ENCODE measurements at places on chromosomes 6 and 20.

DNA sequence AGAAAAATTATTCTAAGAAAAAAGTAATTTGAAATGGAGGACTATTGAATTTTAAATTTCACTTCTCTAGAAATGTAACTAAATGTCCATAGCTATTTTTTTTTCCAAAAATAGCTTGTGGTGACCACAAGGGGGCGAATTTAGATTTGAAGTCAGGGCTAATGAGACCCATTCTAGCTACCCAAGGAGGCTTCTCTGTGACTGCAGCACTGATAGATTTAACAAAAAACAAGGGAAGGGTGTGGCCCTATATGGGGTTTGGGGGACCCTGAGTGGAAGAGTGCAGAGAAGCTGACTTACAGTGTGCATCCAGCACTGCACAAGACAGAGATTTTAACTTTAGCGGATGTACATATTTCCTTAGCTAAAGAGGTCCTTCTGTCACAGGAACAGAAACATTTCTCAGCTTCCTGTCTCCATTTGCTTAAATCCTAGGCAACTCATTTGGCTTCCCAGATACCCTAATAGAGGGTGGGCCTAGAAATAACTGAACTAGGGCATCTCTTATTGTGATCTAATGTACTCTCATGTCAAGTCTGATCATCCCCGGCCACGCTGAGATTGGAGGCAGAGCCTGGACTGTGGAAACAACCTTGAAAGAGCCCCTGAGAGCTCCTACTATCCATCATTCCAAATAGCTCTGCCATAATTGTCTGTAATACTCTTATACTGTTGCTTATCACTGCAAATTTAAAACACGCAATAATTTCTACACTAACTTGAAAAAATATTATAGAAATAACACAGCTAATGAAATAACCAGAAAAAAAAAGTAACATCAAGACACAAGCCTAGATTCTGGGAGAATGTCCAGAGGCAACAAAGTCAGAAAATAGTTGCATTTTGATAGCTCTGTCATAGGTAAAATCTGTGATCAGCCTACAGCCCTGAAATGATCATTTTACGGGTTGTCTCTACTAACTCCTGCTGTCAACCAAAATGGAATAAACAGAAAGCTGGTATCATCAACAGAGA lies 93.6 kb downstream of the SNAP91 start:
- no peak for DNase-seq

GRCh38 chr6:144302701-144303372 lies 17.7 kb downstream of the UTRN start:
- DNase-seq: no peak

GRCh38 chr20:19940988-19941460 lies 76.1 kb upstream of the NAA20 start:
- no peak for DNase-seq

DNA sequence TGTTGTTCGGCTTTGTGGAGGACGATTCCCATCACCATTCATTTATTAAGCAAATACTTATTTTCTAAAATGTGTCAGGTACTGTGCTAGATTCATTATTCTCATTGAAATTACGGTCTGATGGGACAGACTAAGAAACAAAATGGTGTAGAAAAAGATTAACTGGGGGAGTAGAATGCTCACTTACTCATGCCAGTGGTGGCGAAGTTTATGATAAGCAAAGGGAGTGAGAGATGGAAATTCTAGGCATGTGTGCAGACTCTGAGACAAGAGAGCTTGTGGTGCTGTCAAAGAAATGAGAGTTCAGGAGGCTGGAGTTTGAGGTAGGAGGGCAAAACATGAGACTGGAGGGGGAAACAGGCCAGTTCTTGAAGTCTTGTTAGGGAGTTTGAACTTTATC lies 896 bp downstream of the RPP21 start:
- no peak for DNase-seq

DNA sequence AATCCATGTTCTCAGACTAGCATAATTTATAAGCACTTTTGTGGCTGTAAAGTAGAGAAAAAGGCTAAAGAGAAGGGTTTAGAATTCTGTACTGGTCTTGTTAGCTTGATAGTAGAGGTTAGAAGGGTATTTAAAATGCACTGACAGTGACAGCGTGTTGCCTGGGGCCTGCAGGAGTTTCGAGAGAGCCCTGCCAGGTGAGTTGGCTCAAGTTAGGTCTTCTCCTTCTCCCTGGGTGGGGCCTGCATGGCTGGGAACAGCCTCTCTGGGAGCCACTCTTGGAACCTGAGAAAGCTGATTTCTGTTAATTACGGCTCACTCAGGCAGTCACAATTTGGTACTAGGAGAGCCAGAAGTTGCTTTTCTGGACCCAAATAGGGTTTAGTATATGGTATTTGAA lies 103.7 kb downstream of the ARID1B start:
- DNase-seq: no peak

DNA sequence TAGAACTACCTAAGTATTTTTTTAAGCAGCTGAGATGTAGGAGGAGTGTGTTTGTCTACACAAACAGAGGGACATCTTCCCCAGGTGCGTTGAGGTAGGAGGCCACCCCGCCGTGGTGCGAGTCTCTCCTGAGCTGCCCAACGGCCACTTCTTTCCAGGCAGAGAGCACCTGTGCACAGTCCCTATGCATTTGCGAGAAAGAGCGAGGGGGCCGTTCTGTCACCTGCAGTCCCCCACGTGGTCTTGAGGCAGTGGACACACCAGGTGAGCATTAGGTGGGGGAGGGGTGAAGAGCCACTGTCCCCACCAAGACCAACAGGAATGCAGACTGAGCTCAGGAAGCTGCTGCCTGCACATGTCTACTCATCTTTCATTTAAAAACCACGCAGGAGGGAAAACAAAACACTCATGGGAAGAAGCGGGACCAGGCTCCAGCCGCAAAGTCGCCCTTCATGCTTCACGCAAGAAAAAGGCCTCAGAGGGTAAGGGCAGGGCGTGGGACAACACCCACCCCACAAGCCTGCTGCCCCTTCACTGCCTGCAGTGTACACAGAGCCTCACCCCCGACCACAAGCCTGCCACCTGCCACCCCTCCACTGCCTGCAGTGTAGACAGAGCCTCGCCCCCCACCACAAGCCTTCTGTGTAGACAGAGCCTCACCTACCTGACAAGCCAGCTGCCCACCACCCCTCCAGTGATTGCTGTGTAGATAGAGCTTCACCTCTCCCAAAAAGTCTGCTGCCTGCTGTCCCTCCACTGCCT lies 142.0 kb downstream of the DLL1 start:
- DNase-seq: no peak

DNA sequence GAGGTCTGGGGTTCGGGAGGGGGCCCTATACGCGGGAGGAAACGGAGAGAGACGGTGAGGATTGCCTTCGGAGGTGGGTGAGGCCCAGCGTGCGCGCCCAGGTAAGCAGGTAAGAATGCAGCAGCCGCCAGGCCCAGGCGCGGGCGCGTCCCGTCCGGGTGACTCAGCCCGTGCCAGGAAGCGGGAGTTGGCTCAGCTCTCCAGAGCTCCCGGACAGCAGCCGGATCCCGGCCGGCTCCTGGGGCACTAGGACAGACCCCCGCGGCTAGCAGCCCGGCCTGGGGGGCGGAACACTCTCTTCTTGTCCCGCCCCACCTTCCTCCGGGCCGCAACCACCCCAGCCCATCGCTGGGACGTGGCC lies 1.5 kb upstream of the MDFI start:
- no peak for DNase-seq

DNA sequence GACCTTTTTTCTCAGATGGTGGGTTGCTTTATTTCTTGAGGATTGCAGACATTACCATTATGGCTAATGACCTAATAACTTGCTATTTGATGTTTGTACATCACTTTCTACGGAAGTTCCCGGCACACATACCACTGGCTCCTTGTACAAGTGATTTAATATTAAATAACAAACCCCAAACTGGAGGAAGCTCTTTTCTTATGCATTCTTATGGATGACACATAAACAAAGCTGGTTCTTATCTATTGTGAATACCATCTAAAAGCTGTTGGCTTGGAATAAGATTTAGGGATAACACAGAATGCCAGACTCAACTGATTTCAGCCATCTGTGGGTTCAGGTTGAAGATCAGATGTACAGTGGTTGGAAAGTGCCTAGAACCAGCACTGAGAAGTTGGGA lies 272.6 kb downstream of the TSHZ2 start:
- no peak for DNase-seq

DNA sequence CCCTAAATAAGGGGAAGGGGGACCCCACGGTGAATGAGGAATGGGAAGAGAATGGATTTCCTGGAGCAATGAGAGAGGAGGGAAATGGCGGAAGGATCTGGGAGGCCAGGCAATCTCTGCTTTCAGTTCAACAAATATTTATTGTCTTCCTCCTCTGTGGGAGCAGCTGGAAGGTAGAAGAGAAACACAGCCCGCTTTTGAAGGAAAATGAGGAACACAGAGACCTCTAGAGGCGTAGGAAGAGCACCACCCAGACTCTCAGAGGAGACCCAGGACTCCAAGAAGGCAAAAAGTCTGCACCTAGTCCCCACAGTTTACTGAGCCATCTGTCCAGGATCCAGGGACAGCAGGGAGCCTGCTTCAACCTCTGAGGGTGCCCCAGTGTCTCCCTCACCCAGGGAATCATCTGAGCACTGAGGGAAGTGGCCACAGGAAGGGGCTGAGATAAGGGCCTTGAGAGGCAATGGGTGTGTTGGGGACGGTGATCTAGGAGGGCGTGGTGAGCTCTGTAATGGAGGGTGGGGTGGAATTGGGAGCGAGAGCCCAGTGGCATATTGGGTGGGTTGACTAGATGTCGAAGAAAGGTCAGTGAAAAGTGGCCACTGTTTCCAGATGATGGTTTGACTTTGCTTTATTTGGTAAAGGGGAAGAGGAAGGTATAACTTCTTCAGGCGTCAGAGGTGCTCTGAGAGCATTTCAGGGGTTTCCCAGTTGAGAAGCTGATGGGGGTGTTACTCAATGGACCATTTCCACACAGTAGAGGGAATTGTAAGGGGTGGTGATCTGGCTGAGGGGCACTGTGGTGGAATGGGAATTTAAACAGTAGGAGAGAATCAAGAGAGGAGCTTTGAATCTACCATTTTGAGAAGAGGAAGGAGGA lies 610 bp downstream of the PSORS1C1 start:
- peak; percentile 40 for DNase-seq

DNA sequence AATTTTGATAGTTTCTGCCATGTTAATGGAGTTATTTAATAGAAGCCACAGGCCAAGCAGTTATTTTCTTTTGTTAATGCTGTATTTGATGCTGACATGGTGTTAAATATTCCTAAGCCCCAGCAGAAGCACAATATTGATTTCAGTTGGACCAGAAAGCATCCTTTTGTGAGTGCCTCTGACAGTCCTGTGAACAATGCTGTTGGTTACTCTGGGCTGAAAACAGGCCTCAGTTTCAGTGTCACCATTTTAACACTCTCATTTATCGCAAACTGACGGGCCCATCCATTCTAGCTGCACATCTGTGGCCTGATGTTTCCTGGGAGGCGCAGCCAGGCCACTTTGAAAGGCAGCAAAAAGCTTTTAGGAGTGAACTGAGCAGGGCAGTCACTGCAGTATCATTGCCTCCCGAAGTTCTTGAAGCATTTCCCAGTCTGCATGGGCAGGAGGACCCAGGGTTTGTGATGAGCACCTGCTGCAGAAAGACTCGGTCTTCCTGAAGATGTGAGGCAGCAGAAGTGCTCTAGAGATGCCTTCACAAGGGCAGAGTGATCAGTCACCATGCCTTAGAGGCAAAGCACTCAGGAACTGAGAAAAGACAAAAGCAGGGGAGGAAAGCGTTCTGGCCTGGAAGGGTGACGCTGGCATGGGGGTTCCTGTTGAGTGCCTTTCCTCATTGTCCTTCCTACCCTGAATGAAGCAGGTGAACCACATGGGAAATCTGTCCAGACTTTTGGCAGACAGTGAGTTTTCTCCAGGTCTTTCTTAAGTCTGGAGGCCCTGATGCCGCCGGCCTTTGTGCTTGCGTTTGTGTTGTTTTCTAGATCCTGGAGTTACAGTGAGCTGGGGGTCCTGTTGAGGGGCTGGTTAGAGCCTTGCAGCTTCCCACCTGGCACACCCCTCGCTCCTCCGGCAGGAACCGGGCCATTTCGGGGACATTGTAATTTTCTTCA lies 74.0 kb downstream of the ZDHHC14 start:
- DNase-seq: no peak

DNA sequence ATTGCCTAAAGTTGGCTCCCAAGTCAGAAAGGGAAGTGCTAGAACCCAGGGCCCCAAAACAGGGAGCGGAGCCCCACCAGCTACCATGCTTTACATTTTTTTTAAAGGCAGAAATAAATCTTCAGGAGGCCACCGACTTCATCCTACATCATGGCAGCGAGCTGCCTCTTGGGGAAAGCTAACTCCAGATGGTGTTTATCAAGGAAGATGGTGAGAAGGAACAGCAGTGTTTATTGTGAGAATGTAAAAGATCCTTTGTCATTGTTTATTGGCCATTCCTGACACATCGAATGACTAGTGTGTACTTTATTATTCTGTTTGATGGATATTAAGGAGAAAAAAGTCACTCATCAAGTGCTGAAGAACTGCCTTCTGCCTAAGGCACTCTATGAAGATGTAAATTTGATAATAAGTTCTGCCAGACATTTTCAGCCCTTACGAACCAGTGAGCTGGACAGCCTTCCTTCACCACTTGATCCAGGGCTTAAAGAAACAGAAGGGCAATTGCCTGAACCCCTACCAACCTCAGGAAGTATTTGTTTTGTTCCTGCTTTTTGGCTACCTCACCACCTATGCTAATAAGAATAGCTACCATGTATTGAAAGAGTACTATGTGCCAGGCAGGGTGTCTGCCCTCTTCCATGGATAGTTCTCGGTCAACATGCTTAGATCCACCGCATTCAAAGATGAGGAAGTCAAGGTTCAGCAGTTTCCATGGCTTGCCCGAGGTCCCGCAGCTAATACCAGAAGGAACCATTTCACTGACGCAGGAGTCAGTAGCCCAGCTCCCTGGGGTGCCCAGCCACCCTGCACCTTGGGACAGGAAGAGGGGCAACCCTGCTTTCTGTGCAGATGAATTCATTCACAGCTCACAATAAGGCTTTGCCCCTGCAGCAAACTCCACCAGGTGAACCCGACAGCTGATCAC lies 194.7 kb upstream of the RREB1 start:
- DNase-seq: no peak

- DNase-seq: peak; percentile 22
Measured at GRCh38 chr6:52839124-52840055, 1.2 kb downstream of the GSTA5 start.

GRCh38 chr20:13397300-13397724 lies 176.2 kb downstream of the ISM1 start:
- DNase-seq: no peak

GRCh38 chr6:71929047-71929446 lies 42.7 kb downstream of the RIMS1 start:
- no peak for DNase-seq

GRCh38 chr6:92371211-92372208 lies 1047.8 kb downstream of the EPHA7 start:
- DNase-seq: no peak

- no peak for DNase-seq
Measured at GRCh38 chr20:20832715-20833114, 120.3 kb upstream of the RALGAPA2 start.

Measured in GM04503 (cell line).